ENCODE measurements at places on chromosomes 11 and 22. TPM values are rescaled to one million over a fixed set of nuclear protein-coding genes. Genes with fewer than 3 reads are reported as not detected.

DNA sequence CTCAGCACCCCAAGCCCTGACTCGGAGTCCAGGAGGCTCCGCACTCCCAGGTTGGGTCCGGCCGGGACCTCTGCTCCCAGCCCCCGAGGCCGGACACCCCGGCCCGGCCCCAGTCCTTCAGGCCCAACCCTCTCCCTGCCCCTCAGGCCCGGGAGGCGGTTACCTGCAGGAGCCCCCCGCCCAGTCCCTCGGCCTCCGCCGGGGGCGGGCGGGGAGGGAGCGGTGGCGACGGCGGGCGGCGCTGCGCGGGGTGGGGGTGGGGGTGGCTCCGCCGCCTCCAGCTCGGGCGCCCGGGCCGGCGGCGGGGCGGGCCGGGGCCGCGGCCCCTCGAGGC is 310 bp downstream of the TCF20 start:
- DNase-seq: peak; percentile 35

DNA sequence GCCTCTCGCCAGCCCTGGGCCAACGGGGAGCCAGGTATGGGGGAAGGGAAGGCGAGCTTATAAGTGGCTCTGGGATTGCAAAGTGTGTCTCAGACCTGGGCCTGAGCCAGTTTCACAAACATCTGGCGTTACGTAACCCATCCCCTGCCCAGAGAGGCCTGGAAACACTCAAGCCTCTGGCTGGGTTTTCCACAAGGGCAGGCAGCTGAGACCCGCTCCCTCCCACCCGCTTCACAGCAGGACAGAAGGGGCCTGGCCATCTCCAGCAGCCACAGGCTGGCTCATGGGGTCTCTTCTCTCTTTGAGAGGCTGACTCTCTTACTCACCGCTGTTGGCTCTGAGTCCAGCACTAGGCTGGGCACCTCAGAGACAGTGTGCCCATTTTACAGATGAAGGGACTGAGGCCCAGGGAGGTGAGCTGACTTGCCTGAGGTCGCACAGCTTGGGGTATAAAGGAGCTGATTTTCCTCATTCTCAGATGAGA is 44.5 kb downstream of the TRIOBP start:
- peak; percentile 96 for DNase-seq

- no peak for DNase-seq
Measured at GRCh38 chr22:41368543-41369423, 13.0 kb upstream of the TEF start.

DNA sequence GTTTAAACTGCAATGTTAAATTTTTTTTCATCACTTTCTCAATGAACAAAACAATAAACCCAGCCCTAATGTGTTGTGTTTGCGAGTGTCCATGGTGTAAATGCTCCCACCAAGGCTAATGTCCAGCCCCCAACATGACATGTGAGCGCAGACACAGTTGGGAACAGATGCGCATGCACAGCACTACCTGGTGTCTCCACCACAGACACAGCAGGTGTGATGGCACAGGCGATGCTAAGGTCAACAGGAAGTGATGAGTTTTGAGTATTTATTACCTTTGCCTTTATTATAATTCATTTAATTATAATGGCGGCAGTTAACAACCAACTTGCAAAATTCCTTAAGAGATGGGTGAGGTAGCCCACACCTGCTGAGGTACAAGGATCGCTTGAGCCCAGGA is 42.9 kb downstream of the MICAL3 start:
- no peak for DNase-seq

DNA sequence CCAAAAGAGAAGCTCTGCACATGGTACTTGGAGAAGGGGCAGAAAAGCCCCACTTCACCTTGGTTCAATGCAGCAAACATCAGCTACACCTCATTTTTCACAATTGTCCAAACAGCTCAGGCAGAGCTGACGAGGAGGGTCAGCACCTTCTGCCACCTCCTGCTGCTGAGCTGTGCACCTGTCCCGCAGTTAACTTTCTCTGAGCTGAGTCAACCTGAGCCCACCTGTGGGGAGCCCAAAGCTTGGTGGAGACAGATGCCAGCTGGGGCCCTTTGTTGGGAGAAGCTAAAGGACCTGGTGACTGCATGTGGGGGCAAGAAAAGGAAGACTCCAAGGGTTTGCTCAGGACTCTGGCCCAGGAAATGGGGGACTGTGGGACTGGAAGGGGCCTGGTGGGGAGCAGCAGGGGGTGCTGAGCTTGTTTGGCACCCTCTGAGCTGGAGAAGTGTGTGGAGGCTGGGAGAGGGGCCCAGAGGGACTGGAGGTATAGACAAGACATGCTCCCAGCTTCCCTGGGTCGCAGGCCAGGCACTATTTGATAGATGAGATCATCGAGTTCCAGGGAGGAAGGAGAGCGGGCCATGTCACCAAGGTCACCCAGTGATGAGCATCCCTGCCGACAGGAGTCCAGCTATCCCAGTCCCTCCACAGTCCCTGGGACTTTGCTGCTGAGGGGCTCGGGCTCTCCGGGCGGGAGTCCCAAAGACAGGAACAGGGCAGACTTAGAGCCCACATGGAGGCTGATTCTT is 53.5 kb downstream of the KCNJ4 start:
- DNase-seq: no peak

GRCh38 chr11:2521733-2522630 is 77.2 kb downstream of the KCNQ1 start:
- DNase-seq: no peak

DNA sequence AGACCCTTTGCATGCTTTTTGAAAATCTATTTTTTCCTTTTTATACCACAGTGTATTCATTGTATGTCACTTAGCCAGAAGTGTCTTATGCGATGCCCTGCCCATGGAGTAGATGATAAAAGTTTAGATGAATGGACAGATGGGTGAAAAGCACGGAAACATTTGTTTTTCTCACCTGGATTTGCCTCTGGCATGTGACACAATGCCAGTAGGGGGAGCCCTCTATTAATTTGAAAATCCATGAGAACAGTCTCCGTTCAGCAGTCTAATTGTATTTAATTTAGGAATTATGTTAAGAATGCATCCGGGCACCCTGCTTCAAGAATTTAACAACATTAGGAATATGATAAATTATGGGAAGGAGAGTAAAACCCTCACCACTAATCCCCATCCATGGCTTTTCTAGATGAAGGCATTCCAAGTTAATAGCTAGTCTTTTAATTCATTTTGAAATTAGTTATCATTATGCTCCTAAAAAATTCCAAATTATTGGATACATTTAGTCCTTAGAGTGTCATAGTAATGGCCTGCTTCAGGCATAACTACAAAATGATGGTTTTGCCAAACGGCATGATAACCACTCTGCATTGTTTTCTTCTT is 55.3 kb upstream of the ALKBH3 start:
- peak; percentile 66 for DNase-seq

DNA sequence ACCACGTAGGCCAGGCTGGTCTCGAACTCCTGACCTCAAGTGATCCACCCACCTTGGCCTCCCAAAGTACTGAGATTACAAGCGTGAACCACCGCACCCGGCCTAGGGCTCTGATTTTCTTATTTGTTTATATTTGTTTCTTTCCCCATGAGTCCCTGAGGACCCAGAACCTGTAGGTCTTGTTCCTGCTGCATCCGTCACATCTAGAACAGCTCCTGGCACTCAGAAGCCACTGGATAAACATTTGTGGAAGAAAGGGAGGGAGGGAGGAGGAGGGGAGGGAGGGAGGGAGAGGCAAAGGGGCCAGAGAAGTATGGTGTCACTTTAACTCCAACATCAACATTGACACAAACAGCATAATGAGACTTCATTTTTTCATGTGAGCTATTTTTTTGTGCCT is 67.7 kb downstream of the CELSR1 start:
- DNase-seq: no peak

DNA sequence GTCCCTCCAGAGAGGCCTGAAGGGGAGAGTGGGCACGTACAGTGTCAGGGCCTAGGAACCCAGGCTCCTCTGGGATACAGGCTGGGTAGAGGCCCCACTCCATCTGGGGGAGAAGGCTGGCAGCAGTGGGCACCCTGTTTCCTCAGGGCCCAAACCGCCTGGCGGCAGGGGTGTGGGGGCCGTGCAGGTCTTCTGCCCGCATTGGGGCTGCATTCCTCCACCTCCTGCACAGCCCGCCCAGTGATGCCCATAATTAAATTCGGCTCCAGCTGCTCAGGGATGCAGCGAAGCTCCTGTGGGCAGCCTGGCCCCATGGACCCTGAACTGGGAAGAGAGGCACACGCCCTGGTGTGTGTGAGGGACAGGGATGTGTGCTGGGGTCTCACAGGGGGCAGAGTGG is 35.4 kb downstream of the KCNQ1OT1 start:
- no peak for DNase-seq

DNA sequence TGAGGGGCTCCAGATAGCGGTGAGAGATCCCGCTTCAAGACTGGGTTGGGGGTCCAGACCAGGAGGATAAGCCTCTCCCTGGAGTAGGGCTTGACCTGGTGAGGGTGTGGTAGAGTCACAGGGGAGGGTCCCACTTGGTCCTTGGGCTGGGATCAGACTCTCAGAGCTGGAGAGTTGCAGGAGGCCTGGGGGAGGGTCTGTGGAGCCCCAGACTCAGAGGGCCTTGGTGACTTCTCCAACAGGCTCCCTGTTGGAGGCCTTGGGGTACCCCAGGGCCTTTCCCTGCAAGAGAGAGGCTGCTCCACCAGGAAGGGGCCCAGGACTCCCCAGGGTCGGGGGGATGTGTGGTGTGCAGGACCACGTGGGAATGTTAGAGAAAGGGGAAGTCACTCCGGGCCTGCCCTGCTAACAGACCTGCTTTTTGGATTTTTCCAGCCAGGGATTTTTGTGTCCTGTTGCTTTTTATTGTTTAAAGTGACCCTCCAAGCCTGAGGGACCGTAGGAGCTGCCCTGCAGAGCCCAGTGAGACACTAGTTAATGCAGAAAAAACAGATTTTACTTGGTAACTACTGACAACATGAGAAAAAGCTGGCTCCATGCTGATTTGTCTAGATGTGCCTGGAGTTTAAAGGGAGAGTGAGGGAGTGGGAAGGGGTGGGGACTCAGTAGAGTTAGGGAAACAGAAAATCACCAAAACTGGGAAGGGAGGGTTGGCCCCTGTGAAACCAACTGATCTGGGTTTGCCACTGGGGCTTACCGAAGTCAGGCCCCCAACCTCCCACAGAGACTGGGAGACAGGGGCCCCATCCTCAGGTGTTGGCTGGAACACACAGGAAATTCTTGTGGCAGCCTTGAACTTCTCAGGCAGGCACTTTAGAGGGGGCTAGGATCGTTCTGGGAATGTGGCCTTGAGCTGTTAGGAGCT is 801 bp upstream of the TXNRD2 start:
- DNase-seq: peak; percentile 51

The LRRC74B gene
- total RNA-seq: not detected

The PRAME gene
- not detected for total RNA-seq

The OR5P2 gene
- total RNA-seq: not detected

The ALDH3B1 gene
- total RNA-seq: 37.2 TPM

The BARX2 gene
- not detected for total RNA-seq

The CHRM4 gene
- not detected for total RNA-seq

The DSCAML1 gene
- total RNA-seq: not detected

The P2RY2 gene
- total RNA-seq: 1.0 TPM
